ENCODE measurements at places on chromosomes 5 and 9.

- no peak for DNase-seq
Measured at GRCh38 chr5:53386341-53386740, 94.1 kb upstream of the FST start.

- no peak for DNase-seq
Measured at GRCh38 chr9:7828334-7828733, 28.8 kb upstream of the DMAC1 start.

DNA sequence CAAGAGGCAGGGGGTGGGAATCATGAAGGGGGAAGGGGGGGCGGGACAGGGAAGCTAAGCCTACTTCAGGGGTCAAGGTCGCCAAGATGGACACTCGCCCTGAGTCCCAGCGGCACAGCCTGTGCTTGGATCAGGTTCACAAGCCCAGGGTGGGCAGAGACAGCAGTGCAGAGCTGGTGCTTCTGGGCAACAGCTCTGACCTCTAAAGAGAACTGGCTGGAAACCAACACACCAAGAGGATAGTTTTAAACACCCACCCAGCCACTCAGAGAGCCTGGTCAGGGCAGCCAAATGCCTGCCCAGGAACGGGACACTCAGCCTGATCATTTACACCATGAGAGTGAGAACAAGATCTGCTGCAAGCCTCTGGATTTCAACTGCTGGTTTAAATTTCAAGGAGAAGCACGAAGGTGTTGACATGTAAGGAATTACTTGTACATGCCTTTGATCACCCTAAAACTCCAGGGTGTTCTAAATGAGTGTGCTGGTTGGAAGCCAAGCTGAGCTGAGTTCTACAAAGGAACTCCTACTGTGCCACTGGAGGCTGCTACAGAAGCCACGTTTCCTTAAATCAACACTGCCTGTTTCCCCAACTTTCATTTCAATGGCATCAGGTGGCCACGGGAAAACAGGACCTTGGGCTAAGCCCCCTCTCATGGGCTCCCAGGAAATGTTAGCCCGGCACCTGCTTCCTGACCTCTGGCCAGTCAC is 91.5 kb downstream of the TTLL11 start:
- no peak for DNase-seq

DNA sequence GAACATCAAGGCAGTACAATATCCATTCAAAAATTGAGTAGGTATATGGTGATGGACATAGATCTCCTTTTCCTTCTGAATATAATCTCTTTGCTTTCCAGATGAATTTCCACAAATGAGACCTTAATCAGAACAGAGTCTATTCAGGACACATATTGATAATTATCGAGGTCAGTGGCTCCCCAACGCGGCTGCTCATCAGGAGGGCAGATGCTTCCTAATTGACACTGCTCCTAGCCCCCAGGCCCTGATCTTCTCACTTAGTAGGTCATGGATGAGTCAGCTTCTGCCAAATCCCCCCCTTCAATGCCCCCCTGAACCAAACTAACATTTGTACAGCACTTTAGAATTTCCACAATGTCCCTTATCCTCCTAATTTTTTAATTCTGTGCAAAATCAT is 51.6 kb downstream of the SEMA5A start:
- DNase-seq = no peak

DNA sequence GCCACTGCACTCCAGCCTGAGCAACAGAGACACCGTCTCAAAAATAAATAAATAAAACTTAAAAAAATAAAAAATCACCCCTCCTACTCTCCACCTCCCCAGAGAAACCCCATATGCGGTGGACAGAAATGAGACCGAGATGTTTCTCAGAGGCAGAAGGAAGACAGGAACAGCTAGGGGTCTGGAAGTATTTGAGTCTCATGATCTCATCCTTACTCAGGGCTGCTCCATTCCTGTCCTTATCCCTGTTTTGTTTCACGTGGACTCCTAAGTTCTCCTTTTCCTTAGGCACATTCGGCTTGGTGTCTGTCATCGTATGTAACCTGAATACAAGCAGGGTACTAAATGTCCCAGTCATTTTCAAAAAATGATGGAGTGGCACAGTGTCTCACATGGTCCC is 76.1 kb downstream of the C9orf50 start:
- no peak for DNase-seq

- DNase-seq = peak; percentile 38
Measured at GRCh38 chr5:57383093-57383861, 99.3 kb downstream of the ACTBL2 start.

DNA sequence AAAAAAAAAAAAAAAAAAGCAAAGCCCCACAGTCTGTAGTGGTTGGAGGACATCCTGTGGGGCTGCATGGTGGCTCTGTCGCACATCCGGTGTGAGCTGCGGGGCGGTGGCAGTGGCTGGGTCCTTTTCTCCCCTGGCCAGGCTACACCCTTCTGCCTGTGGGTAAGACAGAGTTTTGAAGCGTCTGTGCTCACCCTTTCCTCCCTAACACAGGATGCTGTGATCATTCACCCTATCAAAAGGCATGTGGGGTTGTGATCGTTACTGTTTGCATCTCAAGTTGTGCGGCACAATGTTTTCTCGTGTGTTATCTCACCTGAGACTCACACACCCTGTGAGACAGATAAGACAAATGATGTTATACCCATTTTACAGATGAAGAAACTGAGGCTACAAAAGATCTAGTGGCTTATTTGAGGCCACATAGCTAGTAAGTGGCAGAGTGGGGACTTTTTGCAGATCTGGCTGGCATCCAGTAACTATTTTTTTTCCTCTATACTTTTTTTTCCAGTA is 17.5 kb downstream of the IRF1 start:
- DNase-seq = peak; percentile 94

DNA sequence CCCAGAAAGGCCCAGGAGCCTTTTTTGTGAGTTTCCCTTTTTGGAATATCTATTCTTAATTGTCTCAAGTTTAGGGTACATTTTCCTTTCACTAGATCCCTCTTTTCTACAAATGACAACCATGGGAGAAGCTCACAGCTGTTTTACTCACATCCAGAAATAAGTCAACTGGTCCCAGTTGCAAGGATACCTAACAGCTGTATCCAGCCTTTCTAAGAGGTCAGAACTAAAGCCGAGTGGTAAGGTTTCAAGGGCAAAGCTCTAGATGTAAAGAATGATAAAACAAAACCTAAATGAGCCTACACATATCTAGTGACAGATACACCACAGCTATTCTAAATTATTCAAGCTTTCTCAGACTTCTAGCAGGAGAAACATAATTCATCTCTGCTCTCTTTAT is 4.4 kb downstream of the FGF10 start:
- no peak for DNase-seq

DNA sequence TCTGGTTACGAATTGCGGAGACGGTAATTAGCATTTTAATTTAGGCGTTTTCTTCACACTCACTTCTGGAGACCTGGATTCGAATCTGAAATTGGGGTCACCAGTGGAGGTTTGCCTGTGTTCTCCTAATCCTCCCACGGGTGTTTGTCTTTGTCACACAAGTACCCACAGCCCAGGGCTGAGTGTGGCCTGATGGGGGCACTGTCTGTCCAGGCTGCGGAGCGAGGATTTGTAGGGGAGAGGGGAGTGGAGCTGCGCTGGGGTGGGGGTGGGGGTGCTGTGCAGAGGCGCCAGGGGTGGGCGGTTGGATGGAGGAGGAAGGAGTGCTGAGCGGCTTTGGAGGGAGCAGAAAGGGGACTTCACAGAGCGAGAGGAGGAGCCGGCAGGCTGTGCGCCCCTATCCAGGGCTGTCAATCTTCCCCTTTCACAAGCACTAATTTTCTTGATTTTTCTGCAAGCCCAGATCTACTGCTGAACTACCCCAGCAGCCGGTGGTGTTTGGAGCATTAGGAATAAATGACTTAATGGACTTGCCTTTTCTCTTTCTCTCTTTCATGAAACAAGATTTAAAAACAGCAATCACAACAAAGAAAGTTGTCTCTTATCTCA is 53.1 kb downstream of the TSPAN17 start:
- DNase-seq = no peak

- no peak for DNase-seq
Measured at GRCh38 chr5:180613188-180613813, 22.0 kb upstream of the SCGB3A1 start.

DNA sequence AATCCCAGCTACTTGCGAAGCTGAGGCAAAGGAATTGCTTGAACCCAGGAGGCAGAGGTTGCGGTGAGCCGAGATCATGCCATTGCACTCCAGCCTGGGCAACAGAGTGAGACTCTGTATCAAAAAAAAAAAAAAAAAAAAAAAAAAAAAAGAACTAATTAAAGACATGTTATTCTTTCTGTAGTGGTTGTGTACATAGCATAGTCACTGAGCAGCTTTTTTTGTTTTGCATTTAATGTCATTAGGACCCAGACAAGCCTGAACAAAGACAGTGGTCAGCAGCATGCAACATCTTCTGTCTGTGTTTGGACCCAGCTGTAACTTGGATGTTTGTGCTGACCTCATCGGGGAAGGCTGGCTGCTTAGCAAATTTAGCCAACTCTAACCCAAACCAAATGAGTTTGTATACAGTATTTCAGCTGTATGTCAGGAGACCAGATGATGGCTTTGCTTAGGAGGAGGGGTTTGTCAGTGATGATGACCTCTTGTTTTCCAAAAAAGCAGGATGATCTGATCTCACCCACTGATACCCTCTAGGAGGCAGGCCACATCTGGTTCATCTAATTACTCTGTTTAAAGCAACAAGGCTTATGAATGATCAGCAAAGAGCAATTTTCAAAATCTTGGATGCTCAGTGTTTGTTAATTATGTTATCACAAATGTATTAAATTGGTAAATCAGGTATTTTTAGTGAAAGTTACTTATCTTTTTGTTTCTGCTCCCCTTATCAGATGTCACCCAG is 39.5 kb downstream of the SNCAIP start:
- DNase-seq = no peak

DNA sequence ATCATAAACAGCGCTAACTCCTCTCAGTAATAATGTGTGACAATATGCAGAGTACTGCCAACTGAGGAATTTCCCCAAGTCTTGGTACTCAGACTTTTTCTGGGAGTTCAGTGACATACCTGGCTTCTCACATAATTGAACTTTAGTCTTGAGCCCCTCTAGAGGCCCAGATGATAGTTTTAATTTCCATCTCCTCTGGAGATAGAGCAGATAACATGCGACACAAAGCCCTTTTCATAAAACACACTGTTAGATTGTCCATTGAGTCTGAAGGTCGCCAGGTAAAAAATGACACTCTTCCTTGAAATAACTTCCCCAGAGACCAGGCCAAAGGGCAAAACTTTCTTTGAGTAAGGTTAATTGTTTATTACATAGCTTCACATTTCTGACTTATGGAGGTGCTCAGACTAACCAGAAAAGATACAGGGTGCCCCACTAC is 476.0 kb downstream of the RASEF start:
- no peak for DNase-seq

GRCh38 chr5:114988096-114988495 is 181.6 kb downstream of the TRIM36 start:
- DNase-seq = no peak

DNA sequence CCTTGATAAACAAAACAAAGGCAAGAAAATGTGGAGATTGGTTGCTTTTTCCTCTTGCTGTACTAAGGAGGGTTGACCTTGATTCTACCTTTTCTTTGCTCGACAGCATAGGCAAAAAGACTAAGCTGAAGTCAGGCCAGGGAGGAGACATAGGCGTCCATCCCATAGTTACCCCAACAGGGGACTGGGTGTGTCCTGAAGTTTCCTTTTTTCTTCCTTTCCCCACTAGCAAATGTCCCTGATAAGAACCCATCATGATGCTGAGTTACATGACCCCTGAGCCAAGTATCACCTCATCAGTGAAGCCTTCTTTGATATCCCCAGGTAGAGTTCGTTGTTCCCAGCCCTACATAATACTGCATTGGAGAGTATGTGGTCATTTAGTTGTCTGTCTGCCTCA is 9.9 kb upstream of the SHROOM1 start:
- no peak for DNase-seq

DNA sequence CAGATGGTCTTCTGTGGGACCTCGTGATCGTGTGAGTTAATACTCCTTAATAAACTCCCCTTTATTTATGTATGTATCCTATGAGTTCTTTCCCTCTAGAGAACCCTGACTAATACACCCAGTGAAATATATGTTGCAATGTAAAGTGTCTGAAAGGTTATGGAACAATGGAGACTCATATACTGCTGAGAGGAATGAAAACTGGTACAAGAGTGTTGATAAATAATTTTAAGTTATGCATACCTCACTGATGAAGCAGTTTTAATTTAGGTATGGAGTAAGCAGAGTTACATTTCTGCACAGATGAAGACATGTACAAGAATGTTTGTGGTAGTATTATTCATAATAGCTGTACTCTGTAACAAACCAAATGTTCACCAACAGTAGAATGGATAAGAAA is 438.3 kb downstream of the TAF11L14 start:
- no peak for DNase-seq

DNA sequence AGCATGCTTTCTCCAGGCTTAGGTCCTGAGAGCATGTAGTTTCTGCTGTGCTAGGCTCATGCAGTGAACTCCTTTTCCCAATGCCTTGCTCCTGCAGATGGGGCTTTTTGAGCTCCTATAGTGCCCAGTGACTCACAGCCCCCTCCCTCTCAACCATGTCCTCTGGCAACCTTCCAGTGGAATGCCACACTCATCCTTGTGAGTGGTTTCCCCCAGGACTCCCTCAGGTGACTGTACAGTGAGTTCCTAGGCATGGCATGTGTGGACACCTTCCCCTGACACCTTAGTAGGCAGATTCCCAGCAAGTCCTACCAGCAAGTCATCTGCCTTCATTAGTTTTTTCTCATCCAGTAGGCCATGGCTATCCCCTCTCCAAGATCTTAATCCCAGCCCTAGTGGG is 72.4 kb upstream of the CXCL14 start:
- no peak for DNase-seq

- no peak for DNase-seq
Measured at GRCh38 chr9:7844242-7844641, 44.7 kb upstream of the DMAC1 start.

GRCh38 chr5:44842496-44843282 is 33.9 kb downstream of the MRPS30 start:
- no peak for DNase-seq

DNA sequence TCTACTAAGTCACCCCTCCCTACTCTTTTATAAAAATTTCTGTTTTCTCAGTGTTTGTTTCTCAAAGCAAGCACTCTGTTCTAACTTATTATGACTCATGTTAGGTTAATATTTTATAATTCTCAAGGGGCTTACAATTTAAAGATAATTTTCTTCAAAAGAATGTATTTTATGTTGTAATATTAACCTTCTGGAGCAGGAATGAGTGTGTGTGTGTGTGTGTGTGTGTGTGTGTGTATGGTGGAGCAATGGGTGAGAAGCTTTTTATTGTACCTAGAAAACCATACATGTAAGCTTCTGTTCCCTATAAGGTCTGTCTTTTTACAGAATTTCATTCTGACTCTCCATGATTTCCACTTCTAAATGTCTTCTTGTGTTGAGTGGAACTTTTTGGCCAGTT is 63.0 kb downstream of the PBX3 start:
- DNase-seq = no peak

GRCh38 chr5:149798466-149798865 is 68.4 kb downstream of the PPARGC1B start:
- DNase-seq = no peak

DNA sequence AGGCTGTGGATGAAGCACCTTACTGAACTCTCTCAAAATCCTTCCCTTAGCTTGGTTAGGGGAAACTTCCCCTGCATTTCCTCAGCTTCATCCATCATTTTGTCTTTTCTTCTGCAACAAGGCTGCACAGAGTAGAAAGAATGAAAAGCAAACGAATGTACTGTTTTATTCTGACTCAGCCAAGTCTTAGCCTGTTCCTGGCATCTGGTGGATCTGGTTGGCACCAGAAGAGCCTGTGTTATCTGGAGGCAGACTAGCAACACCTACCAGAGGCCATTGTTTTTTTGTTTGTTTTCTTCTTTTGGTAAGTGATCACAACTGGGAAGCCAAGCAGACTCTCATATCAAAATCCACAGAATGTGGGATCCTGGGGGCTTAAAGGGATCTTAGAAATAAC is 200.7 kb downstream of the FANCC start:
- DNase-seq = no peak

Data from activated CD4-positive, alpha-beta memory T cell treated with anti-CD3 and anti-CD28 coated beads, Interleukin-2, amount 10 ng/mL, durations not matched to agents 7 days and 5 days (primary cell).